Naive thymus-derived CD8-positive, alpha-beta T cell (primary cell): ENCODE measurements at places on chromosomes 11 and 22. TPM values are rescaled to one million over a fixed set of nuclear protein-coding genes. Genes with fewer than 3 reads are reported as not detected.

Gene PGGHG
- total RNA-seq, result 707 TPM

Gene TYR
- total RNA-seq, result not detected

Gene NDUFS3
- total RNA-seq, result 100 TPM

Gene FGF19
- total RNA-seq, result not detected

Gene SCN4B
- not detected for total RNA-seq

- DNase-seq, result no peak
These were observed 110.9 kb upstream of the PITPNB start for GRCh38 chr22:28029956-28030355.

DNA sequence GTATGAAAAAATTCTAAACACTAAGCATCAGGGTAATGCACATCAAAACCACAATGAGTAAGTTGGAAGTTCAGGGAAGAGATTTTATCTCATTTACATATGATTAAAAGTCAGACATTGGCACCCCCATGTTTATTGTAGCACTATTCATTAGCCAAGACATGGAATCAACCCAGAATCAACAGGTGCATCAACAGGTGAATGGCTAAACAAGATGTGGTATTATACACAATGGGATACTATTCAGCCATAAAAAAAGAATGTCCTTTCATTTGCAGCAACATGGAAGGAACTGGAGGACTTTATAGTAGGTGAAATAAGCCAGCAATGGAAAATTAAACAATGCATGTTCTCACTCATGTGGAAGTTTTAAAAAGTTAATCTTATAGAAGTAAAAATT, 17.6 kb upstream of the TTC17 start:
- DNase-seq, result no peak

DNA sequence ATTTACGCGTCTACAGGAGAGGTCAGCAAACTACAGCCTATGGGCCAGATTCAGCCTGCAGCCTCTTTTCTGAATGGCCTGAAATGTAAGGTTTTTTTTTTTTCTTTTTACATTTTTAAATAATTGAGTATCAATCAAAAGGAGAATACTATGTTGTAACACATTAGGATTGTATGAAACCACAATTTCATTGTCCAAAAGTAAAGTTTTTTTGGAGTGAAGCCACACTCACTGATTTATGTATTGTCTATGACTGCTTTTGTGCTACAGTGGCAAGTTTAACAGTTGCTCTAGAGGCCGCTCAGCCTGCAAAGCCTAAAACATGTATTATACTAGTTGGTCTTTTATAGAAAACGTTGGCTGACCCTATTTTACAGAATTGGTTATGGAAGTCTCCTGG, 923.2 kb downstream of the NTM start:
- no peak for DNase-seq

GRCh38 chr11:70032943-70033710, 45.0 kb upstream of the ANO1 start:
- no peak for DNase-seq

DNA sequence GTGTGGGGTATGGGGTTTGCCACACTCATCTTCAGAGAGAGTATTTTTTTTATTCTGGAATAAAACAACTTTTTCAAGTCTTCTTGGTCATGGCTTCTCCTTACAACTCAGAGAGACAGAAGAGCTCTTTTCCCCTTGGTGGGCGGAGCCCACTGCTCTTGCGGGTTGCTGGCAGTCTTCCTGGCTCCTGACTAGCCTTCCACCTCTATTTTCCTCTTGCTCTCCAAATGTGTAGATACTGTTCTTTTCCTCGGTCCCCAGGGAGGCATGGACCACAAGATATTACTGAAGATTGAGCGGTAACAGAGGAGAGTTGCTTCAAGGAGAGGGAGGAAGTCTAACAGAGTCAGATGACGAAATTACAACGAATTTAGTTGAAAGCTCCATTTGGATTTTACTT, 210.6 kb downstream of the NTM start:
- DNase-seq, result no peak

- DNase-seq, result no peak
These were observed 284.0 kb downstream of the KIRREL3 start for GRCh38 chr11:126716456-126717083.
